ENCODE measurements at places on chromosomes 16 and 17.

DNA sequence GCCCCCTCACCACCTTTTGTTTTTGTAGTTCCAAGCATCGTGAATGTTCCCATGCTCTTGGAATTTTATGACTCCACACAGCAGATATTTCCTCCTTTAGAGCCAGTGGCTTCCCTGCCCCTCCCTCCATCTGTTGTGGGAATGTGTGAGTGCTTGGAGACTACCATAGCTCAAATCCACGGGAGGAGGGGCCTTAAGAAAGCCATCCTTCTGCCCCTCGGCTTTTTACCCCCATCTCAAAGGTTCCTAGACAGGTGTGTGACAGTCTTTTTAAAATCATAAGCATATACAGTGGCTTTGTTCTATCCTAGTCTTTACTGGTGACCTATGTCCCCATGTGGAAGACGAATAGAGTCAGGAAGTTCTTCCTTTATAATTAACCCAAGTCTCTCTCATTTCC lies 47.2 kb downstream of the YPEL2 start:
- DNase-seq = no peak

- no peak for DNase-seq
Measured at GRCh38 chr16:3821184-3821583, 59.3 kb downstream of the CREBBP start.

DNA sequence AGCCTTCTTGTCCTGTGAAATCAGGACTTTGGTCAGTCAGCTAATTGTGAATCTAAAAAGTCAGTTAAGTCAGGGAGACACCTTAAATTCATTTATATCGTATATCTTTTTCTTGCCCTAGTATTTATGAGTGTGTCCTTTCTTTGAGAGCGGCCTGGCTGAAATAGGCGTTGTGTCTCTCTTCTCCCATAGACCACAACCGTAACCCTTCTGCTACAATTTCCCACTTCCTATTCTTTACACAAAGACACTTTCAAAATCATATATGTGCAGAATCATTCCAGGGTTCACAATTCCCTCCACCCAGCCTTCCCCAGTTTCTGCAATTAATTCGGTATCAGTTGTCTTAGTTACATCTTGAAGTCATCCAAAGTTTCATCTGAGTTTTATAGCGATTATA lies 14.0 kb upstream of the COTL1 start:
- DNase-seq = no peak

DNA sequence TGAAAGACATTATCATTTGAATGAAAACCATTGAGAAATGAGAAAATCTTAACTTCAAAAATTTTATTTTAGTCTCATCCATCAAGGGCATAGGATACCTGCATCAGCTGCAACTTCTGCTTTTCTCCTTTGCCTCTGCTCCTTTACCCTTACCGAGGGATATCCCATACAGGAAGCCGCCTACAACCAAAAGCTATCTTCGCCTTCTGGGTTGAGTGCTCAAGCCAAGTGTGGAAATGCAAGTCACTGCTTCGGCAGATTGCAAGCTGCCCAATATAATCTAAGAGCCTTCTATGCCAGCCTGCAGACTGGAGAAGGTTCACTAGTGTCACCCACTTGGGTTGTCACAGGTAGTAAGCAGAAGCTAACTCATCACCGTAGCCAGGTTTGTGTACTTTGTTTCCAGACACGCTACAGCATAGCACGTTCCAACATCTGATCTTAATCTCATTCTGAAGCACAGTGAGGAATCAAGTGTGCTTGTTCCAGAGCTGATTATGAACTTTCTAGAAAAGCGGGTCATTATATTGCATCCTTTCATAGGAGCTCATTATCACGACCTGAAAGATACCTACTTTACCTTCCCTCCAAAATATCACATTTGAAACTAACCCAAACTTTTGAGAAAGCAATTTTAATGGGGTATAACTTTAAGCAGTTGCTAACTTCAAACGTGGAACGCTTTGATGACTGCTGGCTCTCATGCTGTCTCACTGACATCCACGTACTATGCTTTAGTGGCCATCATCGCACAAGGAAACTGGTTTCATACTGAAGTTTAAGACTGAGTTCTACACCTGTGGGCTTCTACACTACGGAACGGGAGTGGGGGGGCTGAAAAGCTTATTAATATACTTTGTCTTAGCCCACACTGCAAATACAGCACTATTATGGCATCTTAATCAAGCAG lies 8.0 kb upstream of the UNK start:
- no peak for DNase-seq

DNA sequence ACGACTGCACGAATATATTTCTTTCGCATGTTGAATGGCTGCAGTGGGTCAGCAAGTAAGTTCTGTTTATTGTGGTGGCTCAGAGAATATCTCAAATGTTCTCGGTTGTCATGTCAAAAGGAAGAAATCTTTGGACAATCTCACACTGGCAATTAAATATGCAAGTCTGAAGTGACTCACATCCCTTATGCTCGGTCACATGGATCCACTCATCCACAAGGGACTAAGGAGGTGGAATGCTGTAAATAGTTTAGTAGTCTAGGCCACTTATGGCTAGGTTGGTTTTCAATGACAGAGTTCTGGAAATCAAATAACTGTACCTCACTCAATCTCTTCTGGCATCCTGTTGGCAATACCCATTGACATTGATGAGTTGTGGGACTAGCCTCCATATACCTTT lies 33.0 kb upstream of the PMP22 start:
- no peak for DNase-seq

- no peak for DNase-seq
Measured at GRCh38 chr16:1528921-1529537, 4.4 kb upstream of the TMEM204 start.

DNA sequence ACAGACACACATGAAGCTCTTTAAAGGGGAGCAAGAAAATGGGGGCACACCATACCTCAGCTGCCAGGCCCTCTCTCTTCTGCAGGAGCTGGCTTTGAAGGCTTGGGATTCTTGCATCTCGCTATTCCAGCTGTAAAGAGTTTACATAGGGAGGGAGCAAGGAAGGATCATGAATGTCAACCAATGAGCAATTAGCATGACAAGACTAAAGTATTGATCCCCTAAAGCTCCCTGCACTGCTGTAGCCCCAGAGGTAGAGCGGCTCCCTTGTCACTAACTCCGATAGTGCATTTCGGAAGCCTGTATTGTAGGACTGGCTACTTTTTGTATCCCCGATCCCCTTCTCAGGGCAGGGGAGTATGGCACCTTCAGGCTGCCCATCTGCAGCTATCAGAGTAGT lies 113.4 kb upstream of the PMFBP1 start:
- DNase-seq = no peak

DNA sequence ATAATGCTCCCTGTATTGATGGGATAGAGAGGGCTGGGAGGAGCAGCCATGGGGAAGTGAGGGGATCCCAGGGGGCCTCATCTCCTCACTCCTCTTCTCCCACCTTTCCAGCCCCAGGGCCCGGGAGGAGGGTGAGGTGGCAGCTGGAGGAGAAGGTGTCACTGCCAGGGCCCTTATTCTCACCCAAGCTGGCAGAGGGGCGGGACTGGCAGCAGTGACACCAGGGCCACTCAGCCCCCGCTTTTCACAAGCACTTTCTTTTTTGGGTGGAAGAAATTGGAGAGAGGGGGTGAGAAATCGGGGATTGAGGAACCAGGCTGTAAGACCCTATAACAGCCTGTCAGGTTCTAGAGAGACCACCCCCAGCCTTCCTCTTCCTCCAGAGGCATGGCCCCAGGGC lies 2.4 kb upstream of the TBX21 start:
- no peak for DNase-seq

DNA sequence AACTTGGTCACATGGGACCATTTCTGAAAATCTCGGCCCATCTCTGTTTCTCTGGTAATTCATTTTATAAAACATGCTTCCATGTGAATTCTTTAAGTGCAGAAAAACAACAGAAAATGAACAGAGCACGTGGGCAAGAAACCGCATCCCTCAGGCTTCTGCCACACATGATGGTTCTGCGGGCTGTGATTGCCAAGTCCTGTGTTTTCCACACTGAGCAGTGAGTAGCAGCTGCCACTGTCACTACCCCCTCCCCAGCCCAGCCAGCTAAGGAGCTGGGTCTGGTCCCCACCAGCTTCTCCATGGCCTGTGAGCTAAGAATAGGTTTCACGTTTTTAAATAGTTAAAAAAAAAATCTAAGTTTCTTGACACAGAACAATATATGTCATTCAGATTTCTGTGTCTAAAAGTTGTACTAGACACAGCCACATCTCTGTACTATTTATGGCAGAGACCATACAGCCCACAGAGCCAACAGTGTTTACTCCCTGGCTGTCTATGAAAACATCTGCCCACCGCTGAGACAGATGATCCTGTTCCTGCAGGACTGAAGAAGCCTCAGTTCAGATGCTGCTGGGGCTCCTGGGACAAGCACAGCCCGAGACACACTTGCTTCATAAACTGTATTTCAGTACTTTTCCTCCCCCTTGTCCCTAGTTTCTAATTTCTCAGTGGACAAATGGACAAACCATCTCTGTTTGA lies 41.5 kb downstream of the USP22 start:
- DNase-seq = no peak

GRCh38 chr16:27492588-27492979 lies 57.1 kb downstream of the GTF3C1 start:
- DNase-seq = no peak
